ENCODE measurements at places on chromosomes 2 and 18.

DNA sequence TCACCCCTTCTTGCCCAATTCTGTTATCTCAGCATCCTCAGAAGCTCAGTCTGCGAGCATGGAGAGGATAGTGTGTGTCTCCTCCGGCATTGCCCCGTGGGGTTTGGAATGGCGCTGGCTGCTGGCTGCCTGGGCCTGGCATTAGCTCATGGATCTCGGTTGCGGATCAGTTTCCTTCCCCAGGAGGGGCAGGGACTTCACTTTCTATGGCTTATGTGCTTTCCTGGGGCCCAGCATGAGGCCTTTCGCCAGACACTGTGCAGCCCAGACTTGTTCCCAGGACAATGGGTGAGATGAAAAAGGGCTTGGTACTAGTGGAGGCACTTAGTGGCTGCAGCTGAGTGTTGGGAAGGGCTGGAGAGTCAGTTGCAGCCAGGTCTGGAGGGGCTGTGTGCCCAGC is 143.3 kb downstream of the GLI2 start:
- no peak for DNase-seq

DNA sequence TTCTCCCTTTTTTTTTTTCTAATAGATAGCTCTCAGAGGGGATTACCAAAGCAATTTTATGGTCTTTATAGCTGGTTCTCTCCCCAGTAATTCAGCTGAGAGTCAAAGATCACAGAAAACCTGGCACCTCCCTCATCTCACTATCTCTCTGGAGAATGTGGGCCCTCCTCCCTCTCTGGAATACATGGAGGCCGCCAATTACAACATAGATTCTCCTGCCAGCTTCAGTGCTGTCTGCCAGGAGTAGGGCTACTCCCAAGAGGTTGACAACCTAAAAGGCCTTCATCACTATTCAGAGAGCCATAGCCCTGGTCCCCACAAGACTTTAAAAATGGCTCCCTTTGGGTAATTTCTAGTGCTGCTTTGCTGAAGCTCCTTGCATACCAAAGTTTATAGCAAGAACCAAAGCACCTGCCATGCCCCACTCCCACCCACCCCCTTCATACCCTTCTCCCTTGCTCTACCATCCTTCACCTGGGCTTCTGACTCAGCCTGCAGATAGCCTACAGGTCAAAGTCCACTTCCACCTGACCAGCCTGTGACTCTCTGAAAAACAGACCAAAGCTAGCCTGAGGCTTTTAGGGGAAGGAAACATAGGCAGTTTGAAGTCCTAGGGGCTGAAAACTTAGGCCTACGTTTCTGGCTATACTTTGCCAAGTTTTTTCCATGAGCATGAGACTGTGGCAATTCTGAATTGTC is 472.3 kb downstream of the TNS1 start:
- no peak for DNase-seq

GRCh38 chr2:11995456-11995855 is 249.0 kb downstream of the LPIN1 start:
- DNase-seq, result no peak

DNA sequence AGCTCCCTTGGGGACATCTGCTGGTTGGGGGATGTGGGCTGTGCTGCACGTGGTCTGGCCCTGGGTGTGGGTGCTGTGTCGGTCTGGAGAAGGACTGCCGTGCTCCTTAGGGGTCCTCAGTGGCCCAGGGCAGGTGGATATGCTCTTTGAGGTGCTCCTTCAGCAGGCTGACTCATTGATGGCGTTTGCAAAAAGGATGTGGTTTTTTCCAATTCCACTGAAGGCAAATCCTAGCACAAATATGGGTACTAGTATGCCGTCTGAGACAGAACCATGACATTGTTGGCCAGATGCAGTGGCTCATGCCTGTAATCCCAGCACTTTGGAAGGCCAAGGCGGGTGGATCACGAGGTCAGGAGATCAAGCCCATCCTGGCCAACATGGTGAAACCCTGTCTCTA is 3.3 kb downstream of the PPP1R7 start:
- no peak for DNase-seq

DNA sequence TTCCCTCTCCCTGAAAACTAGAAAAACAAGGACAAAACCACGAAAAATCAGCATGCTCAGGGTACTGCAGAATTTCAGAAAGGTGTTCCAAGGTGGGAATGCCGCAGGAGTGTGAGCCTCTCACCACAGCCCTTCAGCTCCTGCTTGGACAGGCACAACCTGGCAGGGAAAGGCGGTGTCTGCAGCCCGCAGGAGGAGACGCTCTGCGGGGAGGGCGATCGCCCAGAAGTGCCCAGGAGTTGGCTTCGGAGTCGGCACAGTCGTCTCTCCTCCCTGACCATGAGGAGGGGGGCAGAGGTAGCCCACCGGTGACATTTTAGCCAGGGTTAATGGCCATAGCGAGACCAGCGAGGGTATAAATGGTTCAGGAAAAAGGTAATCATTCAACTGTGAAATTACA is 57.2 kb downstream of the TMEM18 start:
- DNase-seq, result no peak

- no peak for DNase-seq
Measured at GRCh38 chr2:198134293-198134955, 330.0 kb downstream of the PLCL1 start.

DNA sequence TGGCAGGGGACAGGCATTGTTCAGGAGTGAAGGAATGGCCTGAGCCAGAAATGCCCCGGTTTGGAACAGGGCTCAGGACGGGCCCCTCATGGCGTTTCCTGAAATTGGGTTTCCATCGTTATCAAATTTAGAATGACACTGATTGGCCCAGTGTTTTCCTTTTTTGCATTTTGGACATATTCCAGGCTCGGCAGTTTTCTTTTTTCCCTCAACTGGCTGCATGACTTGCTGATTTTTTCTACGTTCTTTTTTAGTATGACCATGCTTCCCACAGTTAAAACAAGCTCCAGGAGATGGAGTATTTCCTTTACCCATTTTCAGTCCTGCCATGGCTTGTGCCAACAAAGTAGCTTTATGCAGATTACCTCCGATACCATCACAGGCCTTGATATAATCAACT is 20.4 kb upstream of the LYG2 start:
- DNase-seq, result no peak

GRCh38 chr2:74179063-74179865 is 585 bp upstream of the MOB1A start:
- no peak for DNase-seq

DNA sequence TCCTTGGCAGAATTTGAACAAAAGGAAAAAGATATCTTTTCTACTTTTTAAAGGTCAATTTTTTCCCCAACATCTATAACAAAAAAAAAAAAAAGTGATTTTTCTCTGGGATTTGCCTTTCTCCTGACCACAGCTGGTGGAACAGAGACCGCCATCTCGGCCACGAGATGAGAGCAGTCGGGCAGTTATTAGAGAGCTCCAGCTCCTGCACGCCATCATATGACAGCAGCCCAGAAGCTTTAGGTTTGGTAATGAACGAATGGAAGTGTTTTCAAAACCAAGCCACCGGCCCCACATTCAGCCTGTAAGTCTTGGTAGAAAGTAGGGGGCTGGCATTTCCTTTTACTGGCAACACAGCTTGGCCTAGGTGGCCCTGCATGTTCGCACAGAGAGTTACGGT is 94.9 kb upstream of the FZD7 start:
- DNase-seq, result no peak

Data from effector memory CD4-positive, alpha-beta T cell (primary cell).